ENCODE measurements at places on chromosomes 1 and 21.

DNA sequence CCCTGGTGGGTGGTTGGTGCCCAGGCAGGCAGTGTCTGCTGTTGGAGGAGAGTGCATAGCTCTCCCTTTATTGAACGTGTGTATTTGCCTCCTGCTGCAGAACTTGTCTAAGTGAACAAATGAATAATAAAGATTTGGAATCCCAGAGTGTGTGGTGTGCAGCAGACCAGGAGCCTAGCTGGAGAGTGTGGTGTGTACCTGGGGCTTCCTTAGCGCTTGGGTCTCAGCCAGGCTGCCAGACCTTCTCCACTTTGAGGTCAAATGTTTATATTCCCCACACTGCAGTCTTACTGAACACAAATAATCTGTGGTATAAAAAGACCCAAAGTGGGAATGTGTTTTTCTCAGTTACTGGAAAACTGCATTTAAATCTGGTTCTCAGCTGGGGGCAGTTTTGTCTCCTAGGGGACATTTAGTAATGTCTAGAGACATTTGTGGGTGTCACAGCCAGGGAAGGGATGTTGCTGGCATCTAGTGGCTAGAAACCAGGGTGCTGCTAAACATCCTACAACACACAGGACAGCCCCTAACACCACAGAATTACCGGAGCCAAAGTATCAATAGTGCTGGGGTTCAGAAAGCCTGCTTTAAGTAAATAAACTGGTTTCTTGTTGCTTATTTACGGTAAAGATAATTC lies 23.6 kb downstream of the SLC37A1 start:
- no peak for DNase-seq

DNA sequence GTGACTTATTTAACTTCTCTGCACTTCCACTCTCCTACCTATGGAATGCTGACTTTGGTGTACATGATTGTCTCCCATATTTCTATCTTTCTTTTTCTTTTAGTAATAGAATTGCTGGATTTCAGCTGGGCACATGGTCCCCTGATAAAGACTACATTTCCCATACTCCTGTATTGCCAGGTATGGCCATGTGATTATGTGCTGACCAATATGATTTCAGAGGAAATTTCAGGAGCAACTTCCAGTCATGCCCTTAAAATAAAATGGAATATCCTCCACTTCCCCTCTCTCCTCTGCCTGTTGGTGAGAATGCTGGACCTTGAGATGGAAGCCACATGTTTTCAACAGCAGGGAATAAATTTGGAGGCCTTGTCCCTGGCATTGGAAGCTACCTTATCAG lies 130.7 kb upstream of the IGSF21 start:
- no peak for DNase-seq

DNA sequence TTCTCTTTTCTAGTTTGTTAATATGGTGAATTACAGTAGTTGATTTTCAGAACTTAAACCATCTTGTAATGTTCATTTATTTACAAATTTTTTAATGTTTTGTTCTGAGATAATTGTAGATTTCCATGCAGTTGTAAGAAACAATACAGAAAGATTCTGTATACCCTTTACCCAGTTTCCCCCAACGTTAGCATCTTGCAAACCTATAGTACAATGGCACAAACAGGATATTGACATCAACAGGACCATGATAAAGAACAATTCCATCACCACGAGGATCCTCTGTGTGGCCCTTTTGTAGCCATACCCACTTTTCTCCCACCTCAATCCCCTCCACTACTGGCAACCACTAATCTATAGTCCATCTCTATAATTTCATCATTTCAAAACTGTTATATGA lies 33.3 kb downstream of the COL6A1 start:
- DNase-seq: no peak

GRCh38 chr21:45557616-45558043 lies 15.4 kb upstream of the SLC19A1 start:
- DNase-seq: no peak
